ENCODE measurements at places on chromosomes 7 and 10.

GRCh38 chr7:145152589-145152988, 316.7 kb upstream of the TPK1 start:
- DNase-seq, result no peak

DNA sequence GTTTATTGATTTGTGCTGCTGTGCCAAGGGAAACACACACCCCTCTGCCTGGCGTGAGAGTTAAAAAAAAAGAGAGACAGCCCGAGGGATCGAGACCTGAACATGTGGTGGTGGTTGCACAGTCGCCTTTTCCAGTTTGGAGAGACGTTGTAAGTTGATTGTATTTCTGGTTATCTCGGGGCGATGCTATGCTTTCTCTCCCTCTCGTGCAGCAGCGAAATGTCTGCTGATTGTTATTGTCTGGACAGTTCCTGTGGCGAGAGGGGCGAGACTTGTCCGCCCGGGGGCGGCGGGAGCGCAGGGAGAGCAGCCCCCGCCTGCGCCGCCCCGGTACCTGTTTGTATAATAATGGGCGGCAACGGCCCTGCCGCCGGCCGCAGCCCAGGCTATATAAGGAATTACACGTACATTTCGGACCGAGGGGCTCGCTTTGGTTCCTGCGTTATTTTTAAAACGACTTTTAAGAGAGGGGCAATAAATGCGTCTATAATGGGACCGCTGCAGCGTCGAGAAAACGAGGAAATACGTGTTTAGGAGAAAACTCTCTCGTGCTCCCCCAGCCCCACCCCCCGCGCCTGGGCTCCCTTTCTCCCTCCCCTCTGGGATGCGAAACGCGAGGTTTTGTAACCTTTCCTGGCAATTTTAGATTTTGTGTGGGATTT, 1.7 kb downstream of the ZEB1 start:
- peak; percentile 57 for DNase-seq

GRCh38 chr10:123009105-123009820, 457 bp downstream of the ACADSB start:
- no peak for DNase-seq

- DNase-seq, result peak; percentile 63
These were observed 21.7 kb upstream of the MALSU1 start for GRCh38 chr7:23277359-23277989.

DNA sequence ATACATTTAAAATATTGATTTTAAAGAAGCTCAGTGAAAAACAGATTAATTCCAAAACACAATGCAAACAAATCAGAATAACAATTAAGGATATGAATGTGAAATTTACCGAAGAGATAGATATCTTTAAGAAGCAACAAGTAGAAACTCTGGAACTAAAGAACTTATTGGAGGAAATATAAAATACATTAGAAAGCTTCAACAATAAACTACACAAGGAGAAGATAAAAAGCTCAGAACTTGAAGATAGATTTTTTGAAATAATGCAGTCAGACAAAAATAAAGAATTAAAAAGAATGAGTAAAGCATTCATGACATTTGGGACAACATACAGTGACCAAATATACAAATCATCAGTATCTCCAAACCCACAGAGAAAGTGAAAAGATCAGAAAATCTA, 43.2 kb downstream of the HIBADH start:
- no peak for DNase-seq

DNA sequence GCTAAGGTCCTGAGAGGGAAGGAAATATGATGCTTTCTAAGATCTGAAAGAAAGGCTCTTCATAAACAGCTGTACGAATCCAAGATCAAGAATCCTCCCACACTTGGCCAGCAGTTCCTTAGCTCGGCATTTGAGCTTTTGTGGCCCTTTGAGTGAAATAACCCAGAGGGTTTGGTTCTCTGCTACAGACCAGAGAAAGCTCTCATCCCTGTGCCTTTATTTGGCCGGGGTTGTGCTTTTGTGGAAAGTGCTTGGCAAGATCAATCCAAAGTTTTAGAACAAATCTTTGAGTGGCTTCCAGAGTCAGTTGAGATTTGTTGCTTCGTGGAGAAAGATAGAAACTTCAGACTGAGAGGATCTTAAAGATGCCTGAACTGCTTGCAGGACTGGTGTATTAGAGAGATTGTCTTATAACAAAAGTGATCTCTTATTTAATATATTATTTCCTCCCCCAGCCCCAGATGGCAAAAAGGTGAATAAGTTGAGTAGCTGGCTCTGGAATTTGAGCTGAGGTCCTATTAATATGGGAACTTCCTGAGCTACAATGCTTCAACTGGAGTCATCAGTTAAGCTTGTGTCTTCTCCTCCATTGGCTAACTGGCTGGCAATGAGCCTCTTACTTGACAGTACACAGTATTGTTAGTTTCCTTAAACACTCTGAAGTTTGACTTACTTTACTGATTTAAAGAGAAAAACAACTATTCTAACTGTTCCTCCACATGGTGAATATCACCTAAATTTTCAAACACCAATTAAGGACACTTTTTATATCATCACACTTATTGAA, 687.3 kb downstream of the MAGI2 start:
- DNase-seq, result no peak

GRCh38 chr7:25389489-25390106, 161.3 kb upstream of the NPVF start:
- DNase-seq, result peak; percentile 60

DNA sequence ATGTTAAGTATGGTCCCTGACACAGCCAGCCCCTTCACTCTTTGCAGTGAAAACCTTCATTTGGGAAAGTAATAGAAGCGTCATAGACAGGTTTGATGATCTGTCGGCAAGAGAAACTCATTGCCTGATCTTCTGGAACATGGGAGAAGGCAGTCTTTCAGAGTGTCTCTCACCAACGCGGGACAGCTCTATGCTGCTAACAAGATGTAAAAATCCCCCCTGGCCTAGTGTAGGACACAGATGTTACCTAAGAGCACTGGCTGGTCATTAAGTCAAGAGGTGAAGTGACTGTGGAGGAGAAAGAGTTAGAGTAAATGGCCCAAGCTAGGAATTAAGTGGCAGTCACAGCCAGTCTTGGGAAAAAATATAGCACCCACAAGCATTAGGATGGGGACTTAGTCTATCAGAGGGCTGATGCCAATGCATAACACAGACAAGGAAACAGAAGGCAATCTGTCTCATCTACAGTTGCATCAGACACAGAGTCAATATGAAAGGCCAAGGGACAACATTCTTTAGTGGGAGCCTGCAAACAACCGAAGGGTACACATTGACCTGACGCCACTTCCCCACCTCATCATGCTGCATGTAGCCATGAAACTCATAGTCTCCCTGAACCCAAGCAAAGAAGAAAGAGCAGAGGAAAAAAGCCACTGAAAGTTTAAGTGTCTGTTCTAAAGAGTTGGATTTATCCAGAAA, 69.5 kb downstream of the SORCS1 start:
- DNase-seq, result no peak

GRCh38 chr7:141630621-141631020, 71.3 kb downstream of the DENND11 start:
- DNase-seq, result no peak

DNA sequence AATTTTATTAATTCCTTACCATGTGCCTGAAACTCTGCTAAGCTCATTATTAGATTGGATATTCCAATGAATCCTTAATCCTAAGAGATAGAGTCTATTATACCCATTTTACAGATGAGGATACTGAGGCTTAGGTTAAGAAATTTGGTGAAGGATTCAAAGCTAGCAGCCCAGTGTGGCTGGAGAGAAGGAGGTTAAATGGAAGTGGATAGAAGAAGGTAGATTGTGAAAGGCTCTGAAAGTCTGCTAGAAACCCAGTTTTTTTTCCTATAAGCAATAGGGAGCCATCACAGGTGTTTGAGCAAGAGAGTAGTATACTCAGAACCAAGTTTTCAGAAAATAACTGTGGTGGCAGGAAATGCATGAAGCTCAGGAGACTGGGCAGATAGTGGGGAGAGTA, 265.8 kb upstream of the NEBL start:
- DNase-seq, result no peak

DNA sequence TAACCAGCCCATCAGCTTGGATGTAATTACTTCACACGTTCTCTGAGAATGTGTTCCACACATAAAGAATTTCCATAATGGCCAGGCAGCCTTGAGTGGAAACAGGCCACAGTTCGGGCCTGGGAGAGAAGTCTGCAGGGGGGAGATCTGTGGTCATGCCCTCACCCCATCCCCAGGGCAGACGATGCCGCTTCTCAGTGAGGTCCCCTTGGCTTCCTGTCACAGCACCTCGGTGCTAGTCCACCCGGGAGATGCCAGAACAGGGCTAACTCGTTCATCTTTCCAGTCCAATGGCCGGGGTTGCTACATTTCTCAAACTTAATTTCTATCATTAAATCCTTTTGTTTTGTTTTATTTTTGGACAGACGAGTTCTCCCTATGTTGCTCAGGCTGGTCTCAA, 624.1 kb downstream of the PTPRN2 start:
- DNase-seq, result no peak

GRCh38 chr7:50342616-50343114, 38.1 kb downstream of the IKZF1 start:
- DNase-seq, result no peak

DNA sequence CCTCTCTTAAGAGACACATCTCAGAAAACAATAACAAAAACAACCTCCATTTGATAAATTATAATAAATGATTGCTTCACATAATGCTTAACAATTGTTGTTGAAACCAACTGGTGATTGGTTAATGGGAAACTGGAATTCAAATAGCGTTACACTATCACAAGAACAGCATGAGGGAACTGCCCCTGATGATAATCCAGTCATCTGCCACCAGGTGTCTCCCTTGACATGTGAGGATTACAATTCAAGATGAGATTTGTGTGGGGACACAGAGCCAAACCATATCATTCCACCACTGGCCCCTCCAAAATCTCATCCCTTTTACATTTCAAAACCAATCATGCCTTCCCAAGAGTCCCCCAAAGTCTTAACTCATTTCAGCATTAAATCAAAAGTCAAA, 375.9 kb downstream of the BMPER start:
- no peak for DNase-seq

- DNase-seq, result no peak
These were observed 279.4 kb upstream of the CACNA2D1 start for GRCh38 chr7:82722946-82723345.

DNA sequence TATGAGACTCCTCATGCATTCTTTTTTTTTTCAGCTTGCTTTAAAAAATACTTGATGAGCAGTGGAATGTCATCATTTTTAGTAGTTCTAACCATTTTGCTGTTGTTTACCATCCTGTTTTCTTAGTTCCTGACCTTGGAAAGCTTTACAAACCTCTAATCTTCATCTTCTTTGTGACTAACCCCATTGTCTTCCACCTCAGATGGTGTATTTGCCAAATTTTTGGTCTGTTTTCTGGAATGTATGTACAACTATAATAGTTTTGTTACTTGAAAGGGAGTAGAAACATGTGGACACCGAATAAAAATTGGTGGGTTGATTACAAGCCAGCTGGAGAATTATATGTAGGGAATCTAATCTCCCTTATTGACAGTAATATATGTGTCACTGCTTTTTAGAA, 172.7 kb downstream of the SND1 start:
- DNase-seq, result peak; percentile 30

DNA sequence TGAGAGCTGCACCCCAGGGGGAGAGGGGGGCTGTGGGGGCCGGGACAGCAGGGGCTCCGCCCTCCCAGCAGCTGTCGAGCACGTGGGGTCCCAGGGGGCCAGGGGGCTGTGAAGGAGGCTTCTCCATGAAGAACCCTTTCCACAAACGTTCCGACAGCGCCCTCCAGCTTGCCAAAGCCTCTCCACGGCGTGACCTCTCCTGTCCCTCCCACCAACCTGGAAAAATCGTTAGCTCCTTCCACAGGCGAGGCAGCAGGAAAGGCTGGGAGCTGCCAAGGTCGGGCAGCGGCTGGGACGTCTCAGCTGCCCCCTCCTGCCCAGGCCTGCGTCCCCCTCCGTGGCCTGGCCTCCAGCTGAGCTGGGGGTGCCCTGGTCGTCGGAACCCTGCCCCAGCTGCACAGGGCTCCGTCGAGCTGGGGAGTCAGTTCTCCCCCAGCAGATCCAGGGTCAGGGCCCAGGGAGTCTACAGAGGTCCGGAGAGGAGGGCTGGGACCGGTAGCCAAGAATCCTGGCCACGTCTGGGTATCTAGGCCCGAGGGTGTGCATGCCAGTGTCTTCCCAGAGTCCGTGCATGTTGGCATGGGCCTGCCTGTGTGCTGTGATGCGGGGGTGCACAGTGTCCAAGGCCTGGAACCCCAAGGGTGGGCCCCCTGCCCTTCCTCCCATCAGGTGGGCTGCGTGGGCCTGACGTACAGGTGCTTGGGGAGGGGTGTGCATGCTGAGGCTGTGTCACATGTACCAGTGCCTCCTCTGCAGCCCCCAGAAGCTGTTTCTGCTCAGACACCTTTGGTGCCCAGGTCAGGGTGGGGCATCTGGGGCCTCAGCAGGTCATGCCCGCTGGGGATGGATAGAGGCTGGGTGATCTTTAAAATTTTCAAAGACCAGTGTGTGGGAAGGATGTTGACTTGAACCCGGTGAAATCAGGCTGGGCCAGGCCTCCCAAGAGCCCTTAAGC, 66.5 kb downstream of the UNCX start:
- no peak for DNase-seq

DNA sequence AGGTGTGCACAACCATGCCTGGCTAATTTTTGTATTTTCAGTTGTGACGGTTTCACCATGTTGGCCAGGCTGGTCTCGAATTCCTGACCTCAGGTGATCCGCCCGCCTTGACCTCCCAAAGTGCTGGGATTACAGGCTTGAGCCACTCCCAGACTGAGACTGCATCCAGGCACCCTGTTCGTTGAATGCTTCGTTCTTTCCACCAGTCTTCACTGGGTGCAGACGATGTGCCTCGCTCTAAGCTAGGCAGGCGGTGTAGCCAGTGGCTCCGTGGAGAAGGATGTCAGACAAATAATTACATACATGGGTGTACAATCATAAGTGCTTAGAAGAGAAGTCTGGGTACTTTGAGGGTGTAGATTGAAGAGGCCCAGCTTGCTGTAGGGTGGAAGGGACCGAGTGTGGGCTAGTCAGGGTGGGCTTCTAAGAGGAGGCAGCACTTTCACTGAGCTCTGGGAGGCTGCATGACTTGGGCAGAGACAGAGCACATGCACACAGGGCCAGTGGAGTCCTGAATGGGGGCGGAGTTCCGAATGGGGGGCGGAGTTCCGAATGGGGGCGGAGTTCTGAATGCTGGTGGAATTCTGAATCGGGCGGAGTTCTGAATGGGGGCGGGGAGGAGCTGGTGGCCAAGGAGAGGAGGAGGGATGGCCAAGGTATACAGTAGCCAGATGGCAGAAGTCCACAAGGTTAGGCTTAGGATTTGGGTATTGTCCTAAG, 74.3 kb downstream of the COL26A1 start:
- DNase-seq, result no peak

DNA sequence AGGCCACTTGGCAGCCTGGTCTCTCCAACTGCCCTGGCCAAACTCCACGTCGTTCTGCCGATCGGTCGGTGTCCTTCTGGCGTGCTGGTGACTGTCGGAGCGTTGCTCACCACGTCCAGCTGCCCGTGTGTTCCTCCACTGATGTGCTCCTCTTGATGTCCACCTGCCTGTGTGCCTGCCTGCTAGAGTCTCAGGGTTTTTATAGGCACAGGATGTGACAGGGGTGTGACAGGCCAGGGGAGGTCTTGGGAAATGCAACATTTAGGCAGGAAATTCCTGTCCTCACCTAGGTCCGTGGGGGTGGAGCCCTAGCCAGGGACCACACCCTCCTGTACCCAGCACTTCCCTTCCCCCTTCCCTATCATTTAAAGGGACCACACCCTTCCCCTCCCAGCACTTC, 25.2 kb upstream of the CFAP46 start:
- no peak for DNase-seq
